HAP-1 (cell line): ENCODE measurements at places on chromosomes 4 and X.

DNA sequence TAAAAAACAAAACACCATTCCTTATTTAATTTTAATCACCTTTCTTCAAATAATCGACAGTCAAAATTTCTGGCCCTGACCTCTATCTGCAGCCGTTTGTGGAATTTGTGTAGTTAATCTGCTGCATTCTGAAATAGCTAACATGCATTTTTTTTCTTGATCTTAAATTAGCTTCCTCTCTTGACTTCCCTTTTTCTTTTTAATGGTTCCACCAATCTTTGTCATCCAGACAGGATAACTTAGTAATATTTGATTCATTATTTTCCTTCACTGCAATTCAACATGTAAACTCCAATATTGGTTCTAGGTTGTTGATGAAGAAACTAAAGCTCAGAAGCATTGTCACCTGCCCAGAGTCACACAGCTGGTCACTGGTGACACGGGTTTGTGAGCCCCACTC lies 77.3 kb downstream of the ARHGAP10 start:
- no peak for DNase-seq

DNA sequence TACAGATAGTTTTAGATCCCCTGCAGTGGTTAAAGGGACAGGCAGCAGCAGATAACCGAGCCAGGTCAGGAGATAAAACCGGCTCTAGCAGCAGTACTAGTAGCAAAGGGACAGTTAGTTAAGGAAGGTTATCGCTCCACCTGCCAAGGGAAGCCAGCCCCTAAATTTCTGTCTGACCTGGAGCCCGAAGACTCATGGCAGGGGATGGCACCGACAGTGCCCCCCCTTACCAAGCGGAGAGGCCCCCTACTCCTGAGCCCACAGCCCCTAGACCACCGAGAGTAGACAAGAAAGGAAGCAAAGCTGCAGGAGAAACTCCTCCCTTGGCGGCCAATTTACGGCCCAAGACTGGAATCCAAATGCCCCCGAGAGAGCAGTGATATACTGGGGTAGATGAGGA lies 61.3 kb upstream of the MAGEC2 start:
- DNase-seq: no peak

- DNase-seq: no peak
These were observed 92.4 kb downstream of the NEUROG2 start for GRCh38 chr4:112423591-112423990.

- no peak for DNase-seq
These were observed 67.0 kb upstream of the RPS6KA3 start for GRCh38 chrX:20333672-20334071.

- DNase-seq: no peak
These were observed 57.8 kb downstream of the PPP1R2C start for GRCh38 chrX:42720209-42720608.

GRCh38 chr4:155666344-155667221 lies at the start of gene GUCY1A1:
Gene GUCY1A1 (plus strand): TSS chr4:155666848. CDS start chr4:155696868, 30,020 bp downstream.
- DNase-seq: peak; percentile 25
